HepG2 (cell line): ENCODE measurements at places on chromosomes 16 and 17.

DNA sequence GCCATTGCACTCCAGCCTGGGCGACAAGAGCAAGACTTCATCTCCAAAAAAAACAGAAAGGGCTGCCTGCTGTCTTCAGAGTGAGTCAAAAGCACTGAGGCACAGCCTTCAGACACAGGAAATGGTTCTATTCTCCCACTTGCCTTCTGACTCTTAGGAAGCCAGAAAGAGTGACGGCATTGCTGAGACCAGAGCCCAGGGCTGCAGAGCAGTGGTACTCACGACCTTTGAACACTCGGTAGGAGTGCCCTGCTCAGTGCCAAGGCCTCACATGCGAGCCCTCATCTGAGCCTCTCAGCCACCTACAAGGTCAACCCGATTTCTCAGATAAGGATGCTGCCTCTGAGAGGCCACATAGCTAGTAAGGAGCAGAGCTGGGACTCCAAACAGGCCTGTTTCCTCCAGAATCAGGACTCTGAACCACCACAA is 3.5 kb upstream of the ITGAE start:
- peak; percentile 58 for DNase-seq

DNA sequence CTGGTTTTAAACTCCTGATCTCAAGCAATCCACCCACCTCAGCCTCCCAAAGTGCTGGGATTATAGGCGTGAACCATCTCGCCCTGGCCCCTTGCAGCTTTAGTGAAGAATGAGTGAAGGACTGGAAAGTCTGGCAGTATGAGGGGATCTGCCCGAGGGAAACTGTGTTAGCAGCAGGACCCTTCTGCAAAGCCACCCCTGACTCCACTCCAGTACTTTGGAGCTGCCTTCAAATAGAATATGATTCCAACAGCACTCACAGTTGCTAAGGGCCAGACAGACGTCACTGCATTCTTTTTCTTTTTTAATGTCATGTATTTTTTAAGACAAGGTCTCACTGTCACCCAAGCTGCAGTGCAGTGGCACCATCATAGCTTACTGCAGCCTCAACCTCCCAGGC is 52.3 kb downstream of the KPNA2 start:
- no peak for DNase-seq

DNA sequence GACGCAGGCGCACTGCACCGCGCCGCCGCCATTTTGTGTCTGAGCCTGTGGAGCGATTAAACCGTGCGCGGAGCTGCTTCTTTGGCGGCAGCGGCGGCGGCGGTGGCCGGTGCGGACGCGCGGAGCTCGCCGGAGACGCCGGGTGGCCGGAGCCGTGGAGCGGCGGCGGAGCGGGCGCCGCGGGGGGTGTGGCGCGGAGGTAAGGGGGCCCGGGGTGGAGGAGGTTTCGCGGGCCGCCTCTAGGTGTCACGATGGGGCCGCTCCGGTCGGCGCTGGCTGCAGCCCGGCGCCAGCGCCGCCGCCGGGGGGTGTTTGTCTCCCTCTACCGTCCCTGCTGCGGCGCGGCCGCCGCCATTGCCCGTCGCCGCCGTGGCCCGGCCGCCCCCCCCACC is at the start of gene CTCF:
CTCF (plus strand) TSS at position 1 of the 392 bp plus-strand sequence. CDS start 48,307 bp downstream, outside the sequence.
- peak; percentile 70 for DNase-seq

- no peak for DNase-seq
Measured at GRCh38 chr17:64129515-64129764, 504 bp downstream of the ERN1 start.

- no peak for DNase-seq
Measured at GRCh38 chr17:17628388-17629008, 37.0 kb upstream of the PEMT start.
